ENCODE measurements at places on chromosomes 7 and 10.

GRCh38 chr7:127114742-127115265 is 137.9 kb downstream of the GRM8 start:
- DNase-seq: no peak

DNA sequence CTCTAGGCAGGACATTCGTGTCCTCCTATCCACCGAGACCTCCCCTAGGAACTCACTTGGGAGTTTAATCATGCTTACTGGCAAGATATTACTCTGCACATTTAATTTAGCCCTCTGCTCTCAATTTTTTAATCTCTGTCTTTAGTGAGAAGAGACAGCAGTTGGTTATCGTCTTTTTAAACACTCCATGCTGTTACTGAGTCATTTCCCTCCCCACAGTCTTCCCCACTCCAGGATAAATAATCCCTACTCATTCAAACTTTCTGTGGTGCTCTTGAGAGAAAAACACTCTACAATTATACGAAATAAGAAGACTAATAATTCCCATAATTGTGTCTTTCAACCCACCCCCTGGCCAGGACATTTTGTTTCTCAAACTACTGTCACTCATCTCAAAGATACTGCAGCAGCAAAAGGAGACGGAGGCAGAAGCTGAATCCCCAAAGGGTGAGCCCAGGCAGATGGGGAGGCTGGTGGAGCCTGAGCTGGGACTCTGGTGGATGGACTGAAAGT is 84.2 kb downstream of the ANK3 start:
- DNase-seq: no peak

GRCh38 chr7:118311121-118311836 is 86.8 kb downstream of the ANKRD7 start:
- no peak for DNase-seq

GRCh38 chr7:119197877-119198527 is 973.5 kb downstream of the ANKRD7 start:
- DNase-seq: peak; percentile 35

DNA sequence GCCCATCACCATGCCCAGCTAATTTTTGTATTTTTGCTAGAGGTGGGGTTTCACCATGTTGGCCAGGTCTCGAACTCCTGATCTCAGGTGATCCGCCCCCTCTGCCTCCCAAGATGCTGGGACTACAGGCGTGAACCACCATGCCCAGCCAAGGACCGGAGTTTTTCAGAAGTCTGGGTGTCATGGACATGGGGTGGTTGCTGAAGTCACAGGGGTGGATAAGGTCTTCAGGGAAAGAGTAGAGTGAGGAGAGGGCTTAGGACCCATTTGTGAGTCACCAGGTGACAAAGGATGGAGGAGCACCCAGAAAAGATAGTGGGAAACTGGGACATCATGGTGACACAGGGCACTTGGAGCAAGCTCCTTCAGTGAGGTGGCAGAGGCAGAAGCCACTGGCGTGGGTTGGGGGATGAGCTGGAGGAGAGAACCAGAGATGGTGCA is 2.8 kb upstream of the GPRIN2 start:
- no peak for DNase-seq

DNA sequence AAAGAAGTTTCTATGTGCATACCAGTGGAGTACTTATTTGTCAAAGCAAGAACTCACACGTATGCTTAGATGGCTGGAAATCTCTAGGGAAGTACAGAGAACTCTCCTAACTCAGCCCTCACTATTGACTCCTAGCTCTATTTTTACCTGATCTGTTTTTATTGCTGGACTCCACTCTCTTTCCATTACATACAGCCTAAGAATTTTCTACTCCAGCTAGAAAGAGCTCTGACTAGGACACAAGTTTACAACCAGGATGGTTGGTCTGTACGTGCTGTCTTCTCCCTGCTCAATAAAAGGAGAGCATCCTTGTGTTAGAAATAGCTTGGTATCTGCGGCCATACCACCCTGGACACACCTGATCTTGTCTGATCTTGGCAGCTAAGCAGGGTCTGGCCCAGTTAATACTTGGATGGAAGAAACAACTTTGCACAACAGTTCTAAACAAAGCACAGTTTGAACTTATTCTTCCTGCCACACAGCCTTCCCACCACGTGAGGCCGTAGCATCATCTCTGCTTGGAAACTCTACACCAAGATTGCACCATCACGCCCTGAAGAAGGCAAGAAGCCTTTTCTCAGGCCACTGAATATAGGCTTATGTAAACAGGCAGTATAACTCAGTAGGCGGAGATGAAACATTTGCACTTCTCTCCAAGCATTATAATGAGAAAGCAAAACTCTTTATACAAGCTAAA is 50.7 kb downstream of the KCNMA1 start:
- no peak for DNase-seq

- no peak for DNase-seq
Observed at GRCh38 chr7:1240517-1241257, 8.0 kb downstream of the UNCX start.

- DNase-seq: no peak
Observed at GRCh38 chr7:20954711-20955619, 168.3 kb upstream of the SP8 start.

DNA sequence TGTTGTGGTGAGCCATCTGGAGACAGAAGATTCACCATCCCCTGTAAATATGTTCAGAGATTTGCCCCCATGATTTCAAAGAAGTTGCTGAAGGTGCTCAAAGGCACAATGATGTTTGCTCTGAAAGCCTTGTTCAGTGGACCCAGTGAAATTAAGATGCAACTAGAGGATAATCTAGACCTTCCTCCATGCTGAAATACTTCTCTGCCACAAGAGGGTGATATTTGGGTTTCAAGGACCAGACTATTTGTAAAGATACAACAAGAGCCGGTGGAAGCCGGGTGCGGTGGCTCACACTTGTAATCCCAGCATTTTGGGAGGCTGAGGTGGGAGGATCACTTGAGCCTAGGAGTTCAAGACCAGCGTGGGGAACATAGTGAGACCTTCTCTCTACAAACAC is 13.5 kb upstream of the MSRB2 start:
- no peak for DNase-seq

All from muscle of back (tissue), 13 donors.